ENCODE measurements at places on chromosomes 2 and 18.
A peak's percentile ranks its signal among the peaks of the same experiment; 100 is the strongest.

GRCh38 chr18:24762511-24762910, 302.1 kb downstream of the HRH4 start:
- no peak for DNase-seq

DNA sequence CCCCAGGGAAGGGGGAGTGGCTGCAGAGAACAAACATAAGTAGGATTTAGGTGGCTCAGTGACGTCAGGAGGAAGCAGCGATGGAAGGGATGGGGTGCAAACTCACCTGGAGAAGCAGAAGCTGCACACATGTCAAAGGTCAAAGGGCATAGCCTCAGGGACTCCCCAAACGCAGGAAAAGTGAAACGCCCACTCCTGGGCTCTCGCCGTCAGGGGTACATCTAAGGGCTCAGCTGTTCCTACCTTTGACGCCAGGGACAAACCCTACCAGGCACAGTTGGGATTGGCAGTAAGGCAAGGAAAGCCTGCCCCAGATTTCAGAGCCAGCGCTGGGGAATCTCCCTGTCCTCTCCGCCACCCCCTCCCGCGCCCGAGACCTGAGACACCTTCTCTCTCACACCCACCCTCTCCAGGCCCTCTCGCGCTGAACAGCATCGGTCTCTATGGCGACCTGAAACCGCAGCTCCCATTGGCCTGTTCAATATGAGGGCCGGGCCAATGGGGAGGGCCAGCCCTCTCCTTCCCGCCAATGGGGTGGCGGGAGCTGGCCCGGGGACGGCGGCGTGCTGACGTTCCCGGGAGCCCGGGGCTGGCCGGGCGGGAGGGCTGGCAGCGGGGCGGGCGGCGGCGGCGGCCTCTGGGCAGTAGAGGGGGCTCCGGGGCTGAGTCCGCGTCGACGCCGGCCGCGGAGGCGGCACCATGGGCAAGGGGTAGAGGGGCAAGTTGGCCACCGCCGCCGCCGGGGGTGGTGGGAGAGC, at the start of the genes CCDC148 and PKP4:
Gene CCDC148 (minus strand): TSS at position 445 of the 758 bp plus-strand sequence. CDS start 314 bp downstream, at position 131.
Gene PKP4 (plus strand): TSS at position 644 of the 758 bp plus-strand sequence. CDS start 76,233 bp downstream, outside the sequence.
- no peak for DNase-seq

DNA sequence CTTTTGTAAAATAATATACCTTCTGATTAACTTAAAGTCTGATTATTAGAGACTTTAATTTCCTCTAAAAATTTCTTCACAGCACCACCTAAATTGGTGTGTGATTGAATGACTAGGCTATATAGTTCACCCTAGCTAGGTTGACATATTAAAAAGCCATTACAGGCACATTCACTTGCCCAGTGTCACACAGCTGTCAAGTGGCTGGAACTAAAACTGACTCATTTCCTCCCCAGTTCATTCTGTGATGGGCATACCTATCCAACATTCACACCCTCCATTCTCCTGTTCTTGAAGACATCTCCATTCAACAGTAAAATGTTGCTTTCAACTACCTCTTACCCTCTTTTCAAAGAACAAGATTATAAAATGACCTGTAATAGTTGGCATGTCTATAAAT, 334.5 kb downstream of the ARHGAP15 start:
- DNase-seq, result no peak

GRCh38 chr2:1677821-1678165, 66.5 kb downstream of the PXDN start:
- no peak for DNase-seq

- no peak for DNase-seq
Measured at GRCh38 chr2:20624884-20625485, 25.9 kb downstream of the HS1BP3 start.

GRCh38 chr2:10343658-10344057, 41.0 kb downstream of the HPCAL1 start:
- DNase-seq, result no peak

GRCh38 chr2:121633463-121633862, 15.8 kb downstream of the CLASP1 start:
- DNase-seq, result no peak

DNA sequence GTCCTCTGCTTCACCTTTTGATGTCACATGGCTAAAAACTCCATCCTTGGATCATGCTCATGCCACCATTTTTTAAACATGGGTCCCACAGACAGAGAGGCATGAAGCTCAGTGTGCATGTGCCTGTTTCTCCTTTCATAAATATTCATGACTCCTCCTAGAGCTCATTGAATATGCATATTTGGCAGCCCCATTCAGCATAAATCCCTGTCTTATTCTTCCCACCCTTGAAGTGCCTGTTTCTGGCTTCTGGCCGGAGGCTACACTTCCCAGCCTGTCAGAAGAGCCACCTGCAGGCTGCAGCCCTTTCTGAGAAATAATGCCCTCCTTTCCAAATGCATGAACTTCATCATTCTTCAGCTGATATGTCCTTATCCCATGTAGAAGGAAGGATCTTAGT, 109.7 kb downstream of the LDLRAD4 start:
- DNase-seq, result peak; percentile 37

GRCh38 chr2:218172845-218173244, 6.1 kb upstream of the CXCR1 start:
- no peak for DNase-seq

DNA sequence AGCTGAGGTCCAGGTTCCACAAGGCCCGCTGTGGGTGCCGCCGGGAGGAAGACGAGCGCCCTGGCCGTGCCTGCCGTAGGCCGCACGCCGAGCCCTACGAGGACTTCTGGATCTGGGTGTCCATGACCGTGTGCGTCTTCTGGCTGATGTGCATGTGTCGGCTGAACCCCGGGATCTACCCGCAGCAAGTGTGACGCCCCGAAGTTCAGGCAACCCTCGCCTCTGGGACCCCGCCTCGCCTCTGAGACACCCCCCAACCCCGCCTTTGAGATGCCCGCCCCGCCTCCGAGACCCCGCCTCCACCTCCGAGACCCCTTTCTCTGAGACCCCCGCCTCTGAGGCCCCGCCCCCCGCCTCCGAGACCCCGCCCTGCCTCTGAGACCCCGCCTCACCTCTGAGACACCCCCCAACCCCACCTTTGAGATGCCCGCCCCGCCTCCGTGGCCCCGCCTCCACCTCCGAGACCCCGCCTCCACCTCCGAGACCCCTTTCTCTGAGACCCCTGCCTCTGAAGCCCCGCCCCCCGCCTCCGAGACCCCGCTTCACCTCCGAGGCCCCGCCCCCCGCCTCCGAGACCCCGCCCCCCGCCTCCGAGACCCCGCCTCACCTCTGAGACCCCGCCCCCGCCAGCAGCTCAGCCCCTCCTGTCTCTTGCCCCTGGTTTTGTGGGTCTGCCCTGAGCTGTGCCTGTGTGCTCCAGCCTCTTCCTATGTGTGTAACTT, 3.7 kb downstream of the RTP5 start:
- no peak for DNase-seq

- no peak for DNase-seq
Measured at GRCh38 chr2:189188115-189188805, 8.7 kb upstream of the COL5A2 start.

DNA sequence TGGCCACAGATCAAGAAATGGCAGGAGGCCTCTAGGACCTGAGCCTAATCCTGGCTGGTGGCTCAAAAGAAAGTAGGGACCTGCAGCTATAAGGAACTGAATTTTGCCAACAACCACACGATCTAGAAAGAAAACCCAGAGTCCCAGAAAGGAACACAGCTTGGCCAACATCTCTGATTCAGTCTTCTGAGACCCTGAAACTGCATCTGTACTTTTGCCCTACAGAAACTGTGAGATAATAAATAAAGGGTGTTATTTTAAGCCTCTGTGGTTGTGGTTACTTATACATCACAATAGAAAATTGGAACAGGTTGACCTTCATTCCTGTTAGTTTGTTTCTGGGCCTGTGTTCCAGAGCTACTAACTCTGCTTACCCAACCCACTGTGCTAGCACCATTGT, 356.8 kb upstream of the ST6GAL2 start:
- no peak for DNase-seq

- DNase-seq, result no peak
Measured at GRCh38 chr2:217356781-217357180, 496.9 kb upstream of the TNP1 start.

DNA sequence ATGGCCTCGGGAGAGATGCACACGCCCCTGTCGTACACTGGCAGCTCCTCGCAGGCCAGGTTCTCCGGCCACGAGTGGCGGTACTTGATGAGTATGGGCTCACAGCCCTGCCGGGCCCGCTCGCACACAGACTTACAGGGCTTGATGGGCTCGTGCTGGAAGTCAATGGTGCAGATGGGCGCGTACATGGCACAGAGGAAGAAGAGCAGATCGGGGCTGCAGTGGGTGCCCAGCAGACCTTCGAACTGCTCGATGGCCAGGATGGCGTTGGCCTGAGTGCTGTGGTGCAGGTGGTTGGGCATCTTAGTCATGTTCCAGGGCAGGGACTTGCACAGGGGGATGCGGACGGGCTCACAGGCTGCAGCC, 359 bp downstream of the FRZB start:
- DNase-seq, result no peak

All from SK-N-MC (cell line).